ENCODE measurements at places on chromosomes 6 and 20. TPM values are rescaled to one million over a fixed set of nuclear protein-coding genes. Genes with fewer than 3 reads are reported as not detected.

- H3K27me3 ChIP-seq, result peaks cover 33% of the 10 kb centered on the region
- no peak for DNase-seq
- no peak overlapping the region for H3K27ac ChIP-seq
- H3K4me3 ChIP-seq, result no peak overlapping the region
- H3K36me3 ChIP-seq, result no peaks in the 10 kb centered on the region
- H3K4me1 ChIP-seq, result no peaks in the 10 kb centered on the region
Measured at GRCh38 chr6:3506751-3507383, 50.0 kb upstream of the SLC22A23 start.

C6orf163 gene
- 1.6 TPM for total RNA-seq

DNA sequence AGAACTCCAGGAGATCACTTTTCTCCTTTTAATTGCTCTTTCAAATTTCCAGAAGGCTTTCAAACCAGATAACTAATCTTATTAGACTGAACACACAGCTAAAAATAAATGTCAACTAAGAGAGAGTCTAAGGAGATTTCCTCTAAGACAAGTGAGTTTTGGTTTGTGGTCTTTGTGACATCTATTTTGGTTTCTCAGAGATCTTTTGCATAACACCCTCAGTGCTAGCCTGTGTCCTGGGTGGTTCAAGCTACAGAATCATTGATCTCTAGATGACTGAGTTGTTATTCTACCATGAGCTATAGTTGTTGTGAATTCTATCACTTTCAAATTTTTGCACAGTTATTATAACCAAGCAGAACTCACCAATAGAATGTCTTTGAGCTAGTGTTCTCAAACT is 49.1 kb upstream of the PLCB4 start:
- no peak overlapping the region for H3K4me3 ChIP-seq
- no peaks in the 10 kb centered on the region for H3K36me3 ChIP-seq
- peaks cover 15% of the 10 kb centered on the region for H3K4me1 ChIP-seq
- H3K27me3 ChIP-seq, result no peaks in the 10 kb centered on the region
- H3K27ac ChIP-seq, result no peak overlapping the region

GRCh38 chr6:169530752-169531123 is 171.1 kb downstream of the WDR27 start:
- H3K27ac ChIP-seq, result no peak overlapping the region
- no peak for DNase-seq
- no peaks in the 10 kb centered on the region for H3K4me1 ChIP-seq
- no peak overlapping the region for H3K4me3 ChIP-seq
- H3K36me3 ChIP-seq, result no peaks in the 10 kb centered on the region

GRCh38 chr20:57568088-57568896 is 7.4 kb downstream of the PCK1 start:
- H3K27ac ChIP-seq, result no peak overlapping the region
- no peaks in the 10 kb centered on the region for H3K36me3 ChIP-seq
- DNase-seq, result no peak
- H3K4me3 ChIP-seq, result no peak overlapping the region

- H3K27me3 ChIP-seq, result no peaks in the 10 kb centered on the region
- no peak overlapping the region for H3K27ac ChIP-seq
- no peaks in the 10 kb centered on the region for H3K36me3 ChIP-seq
- no peaks in the 10 kb centered on the region for H3K4me1 ChIP-seq
- no peak for DNase-seq
Measured at GRCh38 chr6:5729080-5729434, 277.7 kb downstream of the NRN1 start.

GTSF1L gene
- not detected for total RNA-seq

DNA sequence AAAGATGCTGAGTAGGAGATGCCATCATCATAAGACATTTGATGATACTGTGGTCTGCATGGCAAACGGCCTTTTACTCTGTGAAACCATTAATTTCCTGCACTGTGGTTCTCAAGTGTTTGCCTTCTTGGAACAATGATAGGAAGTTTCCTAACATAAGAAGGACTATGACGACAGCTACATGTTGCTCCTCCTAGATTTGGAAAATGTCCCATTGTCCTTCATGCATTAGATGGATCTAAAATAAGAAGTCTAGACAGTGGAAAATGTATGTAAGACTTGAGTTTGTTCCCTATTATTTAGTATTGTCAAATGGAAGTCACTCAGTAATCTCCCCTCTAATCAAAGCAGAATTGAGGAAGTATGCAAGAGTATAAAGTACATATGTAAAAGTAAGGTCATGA is 98.5 kb upstream of the TMEM170B start:
- H3K27me3 ChIP-seq, result no peaks in the 10 kb centered on the region
- no peak for DNase-seq
- peak overlapping the region; percentile 69 for H3K27ac ChIP-seq
- peaks cover 20% of the 10 kb centered on the region for H3K4me1 ChIP-seq

GRCh38 chr6:140436023-140436811 is 1061.8 kb upstream of the CITED2 start:
- no peak overlapping the region for H3K4me3 ChIP-seq
- H3K36me3 ChIP-seq, result no peaks in the 10 kb centered on the region
- H3K27me3 ChIP-seq, result no peaks in the 10 kb centered on the region
- H3K27ac ChIP-seq, result no peak overlapping the region

GRCh38 chr20:30910937-30911725 is 346.3 kb upstream of the DEFB115 start:
- no peaks in the 10 kb centered on the region for H3K4me1 ChIP-seq
- peaks cover 43% of the 10 kb centered on the region for H3K27me3 ChIP-seq
- no peak for DNase-seq
- no peak overlapping the region for H3K4me3 ChIP-seq

GRCh38 chr6:154591234-154591633 is 80.7 kb upstream of the CNKSR3 start:
- H3K27ac ChIP-seq, result peak overlapping the region; percentile 90
- peaks cover 24% of the 10 kb centered on the region for H3K4me1 ChIP-seq
- no peak overlapping the region for H3K4me3 ChIP-seq
- DNase-seq, result no peak
- no peaks in the 10 kb centered on the region for H3K27me3 ChIP-seq

YTHDF1 gene
- 22.2 TPM for total RNA-seq

- H3K27me3 ChIP-seq, result peaks cover 21% of the 10 kb centered on the region
- DNase-seq, result no peak
- peak overlapping the region; percentile 22 for H3K27ac ChIP-seq
- no peak overlapping the region for H3K4me3 ChIP-seq
- H3K36me3 ChIP-seq, result no peaks in the 10 kb centered on the region
Measured at GRCh38 chr6:7341989-7342742, 29.2 kb upstream of the SSR1 start.

DNA sequence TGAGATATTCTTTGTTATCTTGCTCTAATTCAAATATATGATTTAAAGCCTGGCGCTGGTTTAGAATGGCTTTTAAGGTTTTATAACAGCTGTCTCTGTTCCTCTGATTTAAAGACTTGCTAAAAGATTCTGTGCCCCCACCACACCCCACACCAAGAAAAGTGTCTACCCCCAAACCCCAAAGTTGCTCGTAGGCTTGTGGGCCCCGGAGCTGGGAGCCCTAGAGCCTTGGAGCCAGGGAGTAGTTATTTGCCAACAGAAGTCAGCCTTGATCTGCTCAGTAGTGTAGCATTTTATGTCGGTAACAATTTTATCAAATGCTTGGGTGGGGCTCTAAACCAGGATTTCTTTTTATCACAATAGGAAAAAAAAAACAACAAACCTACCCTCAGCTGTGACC is 105.2 kb upstream of the TRAF3IP2 start:
- H3K27me3 ChIP-seq, result no peaks in the 10 kb centered on the region
- peaks cover 13% of the 10 kb centered on the region for H3K36me3 ChIP-seq
- DNase-seq, result no peak
- H3K27ac ChIP-seq, result peak overlapping the region; percentile 67
- H3K4me1 ChIP-seq, result peaks cover 39% of the 10 kb centered on the region

GRCh38 chr6:51753635-51754034 is 333.8 kb downstream of the PKHD1 start:
- H3K4me1 ChIP-seq, result no peaks in the 10 kb centered on the region
- DNase-seq, result peak; percentile 18
- no peak overlapping the region for H3K4me3 ChIP-seq
- no peaks in the 10 kb centered on the region for H3K27me3 ChIP-seq

DNA sequence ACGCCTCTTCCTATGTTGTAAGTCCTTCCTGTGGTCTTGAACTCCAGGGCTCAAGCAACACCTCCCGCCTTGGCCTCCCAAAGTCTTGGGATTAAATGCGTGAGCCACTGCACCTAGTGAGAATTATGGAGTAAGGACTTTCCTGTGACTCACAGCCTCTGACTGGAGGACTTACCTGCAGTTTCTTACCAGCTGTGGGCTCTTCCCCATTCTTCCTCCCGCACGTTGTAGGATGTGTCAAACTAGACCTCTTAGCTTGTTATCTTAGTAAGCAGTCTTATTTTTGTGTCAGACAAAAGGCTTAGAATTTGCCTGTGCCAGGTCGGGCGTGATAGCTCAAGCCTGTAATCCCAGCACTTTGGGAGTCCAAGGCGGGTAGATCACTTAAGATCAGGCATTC is 30.9 kb downstream of the BAK1 start:
- H3K27ac ChIP-seq, result no peak overlapping the region
- no peaks in the 10 kb centered on the region for H3K4me1 ChIP-seq

DNA sequence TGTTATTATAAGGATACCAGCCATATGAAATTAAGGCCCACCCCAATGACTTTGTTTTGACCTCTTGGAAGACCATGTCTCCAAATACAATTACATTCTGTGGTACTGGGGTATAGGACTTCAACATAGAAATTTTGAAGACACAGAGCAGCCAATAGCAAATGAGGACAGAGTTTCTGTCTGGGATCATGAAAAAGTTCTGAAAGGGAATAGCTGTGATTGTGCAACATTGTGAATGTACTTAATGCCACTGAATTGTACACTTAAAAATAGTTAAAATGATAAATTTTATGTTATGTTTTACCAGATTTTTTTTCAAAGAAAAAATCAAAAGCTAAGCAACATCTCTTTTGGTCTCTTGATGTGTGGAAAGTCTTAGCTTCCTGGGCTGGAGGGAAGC is 27.0 kb upstream of the AGPAT4 start:
- no peak overlapping the region for H3K27ac ChIP-seq
- no peaks in the 10 kb centered on the region for H3K27me3 ChIP-seq
- DNase-seq, result no peak
- no peak overlapping the region for H3K4me3 ChIP-seq

GRCh38 chr6:138115877-138116660 is 8.8 kb upstream of the PERP start:
- H3K27ac ChIP-seq, result no peak overlapping the region
- no peak overlapping the region for H3K4me3 ChIP-seq
- H3K4me1 ChIP-seq, result no peaks in the 10 kb centered on the region
- H3K27me3 ChIP-seq, result peaks cover 15% of the 10 kb centered on the region
- DNase-seq, result no peak
- no peaks in the 10 kb centered on the region for H3K36me3 ChIP-seq

ID4 gene
- total RNA-seq, result 3.0 TPM

PSORS1C1 gene
- 4.7 TPM for total RNA-seq

DNA sequence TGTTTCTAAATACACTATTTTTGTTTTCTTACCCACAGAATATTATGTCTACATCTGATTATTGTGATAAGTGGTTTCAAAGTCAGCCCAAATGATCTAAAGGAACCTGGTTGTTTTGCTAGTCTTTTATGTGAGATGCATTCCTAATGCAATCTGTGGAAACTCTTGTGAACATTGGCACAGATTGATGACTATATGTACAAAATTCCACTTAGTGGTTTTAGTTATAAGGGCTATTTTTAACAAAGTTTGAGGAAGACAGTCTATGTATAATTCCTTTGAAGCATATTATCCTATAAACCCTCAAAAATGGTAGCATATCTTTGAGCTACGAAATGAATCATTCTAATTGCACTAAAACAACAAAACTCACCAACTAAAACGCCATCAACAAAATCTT is 140.9 kb downstream of the GRIK2 start:
- H3K27me3 ChIP-seq, result no peaks in the 10 kb centered on the region
- H3K4me3 ChIP-seq, result no peak overlapping the region
- H3K27ac ChIP-seq, result no peak overlapping the region
- H3K4me1 ChIP-seq, result no peaks in the 10 kb centered on the region
- H3K36me3 ChIP-seq, result no peaks in the 10 kb centered on the region

GUCA1A gene
- not detected for total RNA-seq

GRCh38 chr20:46123482-46124245 is 5.5 kb downstream of the CD40 start:
- H3K4me1 ChIP-seq, result peaks cover 40% of the 10 kb centered on the region
- DNase-seq, result no peak
- no peak overlapping the region for H3K27ac ChIP-seq
- H3K4me3 ChIP-seq, result no peak overlapping the region

DNA sequence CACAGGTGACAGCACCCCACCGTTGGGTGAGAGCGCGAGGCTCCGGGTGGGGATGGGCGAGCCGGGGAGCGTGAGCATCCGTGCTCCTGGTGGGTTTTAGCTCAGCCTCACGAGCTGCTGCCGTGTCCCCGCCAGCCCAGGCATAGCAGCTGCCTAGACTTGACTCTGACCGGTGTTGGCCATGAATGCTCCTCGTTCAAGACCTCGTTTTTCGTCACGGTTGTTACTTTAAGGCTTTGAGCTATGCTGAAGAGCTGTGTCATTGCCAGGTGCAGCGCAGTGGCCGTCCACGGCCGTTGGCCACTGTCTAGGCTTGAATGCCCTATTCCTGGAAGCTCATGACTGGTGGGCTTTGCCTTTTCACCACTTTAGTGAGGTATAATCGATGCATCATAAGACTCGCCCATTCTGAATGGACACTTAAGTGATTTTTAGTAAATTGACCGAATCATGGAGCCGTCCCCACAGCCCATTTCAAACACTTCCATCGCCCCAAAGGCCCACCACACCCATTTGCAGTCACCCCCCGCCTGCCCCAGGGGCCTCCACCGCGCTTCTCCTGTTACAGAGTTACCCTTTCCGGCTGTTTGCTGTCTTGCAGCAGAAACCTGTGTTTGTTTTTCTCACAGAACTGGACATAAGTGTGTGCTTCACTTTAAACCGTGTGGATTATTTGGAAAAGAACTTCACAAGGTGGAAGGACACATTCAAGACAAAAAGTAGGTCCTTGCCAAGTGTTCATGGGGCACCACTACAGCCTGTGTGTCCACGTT is 21.4 kb upstream of the ADRM1 start:
- peaks cover 63% of the 10 kb centered on the region for H3K36me3 ChIP-seq
- no peak overlapping the region for H3K4me3 ChIP-seq
- H3K27ac ChIP-seq, result peak overlapping the region; percentile 88
- no peak for DNase-seq
- H3K27me3 ChIP-seq, result no peaks in the 10 kb centered on the region

Measured in left ventricle myocardium inferior (tissue), 1 donor.